Neural progenitor cell (in vitro differentiated cells): ENCODE measurements at places on chromosomes 1 and 21. TPM values are rescaled to one million over a fixed set of nuclear protein-coding genes. Genes with fewer than 3 reads are reported as not detected.

DNA sequence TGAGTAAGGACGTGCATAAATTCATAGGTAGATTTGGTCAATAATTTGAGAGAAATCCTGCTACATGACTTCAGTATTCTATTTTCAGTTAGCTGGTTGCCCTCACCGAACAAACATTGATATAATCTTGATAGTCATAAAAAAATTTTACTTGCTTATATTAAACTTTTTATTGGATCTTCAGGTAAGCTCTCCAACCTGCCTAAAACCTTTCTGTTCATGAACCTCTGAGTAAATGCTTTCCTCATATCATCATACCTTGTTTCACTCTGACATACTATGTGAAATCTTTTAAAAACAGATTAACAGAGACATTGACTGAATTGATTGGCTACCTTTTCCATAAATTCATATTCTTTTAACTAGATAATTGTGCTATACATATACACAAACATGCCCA is 299.0 kb downstream of the NCAM2 start:
- DNase-seq, result no peak

The GCSAML gene
- total RNA-seq, result not detected in 2 replicates

- DNase-seq, result peak; percentile 65
Measured at GRCh38 chr21:44304877-44305293, 5.0 kb downstream of the PFKL start.

The C2CD2 gene
- total RNA-seq, result 15.3 and 19.6 TPM in 2 replicates

GRCh38 chr1:52632732-52633290 is at the start of gene SHISAL2A:
Gene SHISAL2A, plus strand, starts transcription at chr1:52633168. Its CDS starts 326 bp downstream, at chr1:52633494.
- DNase-seq, result peak; percentile 79

The BEND5 gene
- total RNA-seq, result 15.9 and 17.6 TPM in 2 replicates

The CLEC20A gene
- total RNA-seq, result not detected in 2 replicates

The MAGI3 gene
- total RNA-seq, result 20.9 and 26.9 TPM in 2 replicates

- peak; percentile 8 for DNase-seq
Measured at GRCh38 chr1:209490013-209490412, 93.5 kb upstream of the CAMK1G start.
